RCC 7860 (cell line): ENCODE measurements at places on chromosomes 11 and 22.

DNA sequence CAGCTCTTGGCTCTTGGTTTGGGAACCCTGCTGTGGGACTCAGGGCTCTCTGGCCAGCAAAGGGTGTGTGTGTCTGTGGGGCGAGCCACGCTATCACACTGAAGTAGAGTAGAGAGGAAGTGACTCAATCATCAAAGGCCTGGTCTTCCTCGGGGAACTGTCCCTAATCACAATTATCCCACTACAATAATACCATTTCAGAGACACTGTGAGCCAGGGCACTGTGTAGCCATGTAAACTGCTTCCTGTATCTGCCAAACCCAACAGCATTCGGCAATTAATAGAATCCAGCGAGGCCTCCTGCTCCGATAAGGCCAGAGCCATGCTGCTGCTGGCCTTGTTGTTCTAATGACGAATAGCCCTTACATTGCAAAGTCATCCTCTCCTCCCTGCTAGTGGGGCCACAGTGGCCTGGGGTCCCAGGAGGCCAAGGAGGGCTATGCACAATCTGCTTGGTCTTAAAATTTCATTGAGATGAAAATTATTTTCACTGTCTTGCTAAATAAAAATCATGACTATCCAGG, 49.8 kb upstream of the LMO2 start:
- no peak for DNase-seq

DNA sequence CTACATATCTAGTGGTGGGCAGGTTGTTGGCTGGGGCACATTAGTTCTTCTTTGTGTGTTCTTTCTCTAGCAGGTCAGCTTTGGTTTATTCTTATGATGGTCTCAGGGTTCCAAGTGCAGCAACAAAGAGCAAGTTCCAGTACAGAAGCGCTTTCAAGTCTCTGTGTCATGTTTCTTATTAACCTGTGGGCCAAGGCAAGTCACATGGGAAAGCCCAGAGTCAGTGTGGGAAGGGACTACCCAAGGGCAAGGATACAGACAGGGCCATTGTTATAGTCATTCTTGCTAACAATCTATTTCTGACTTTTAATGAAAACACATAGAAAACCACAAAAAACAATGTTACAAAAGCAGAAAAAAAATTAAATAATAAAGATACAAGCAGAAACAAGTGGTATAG, 754.6 kb downstream of the TBC1D22A start:
- DNase-seq, result no peak

DNA sequence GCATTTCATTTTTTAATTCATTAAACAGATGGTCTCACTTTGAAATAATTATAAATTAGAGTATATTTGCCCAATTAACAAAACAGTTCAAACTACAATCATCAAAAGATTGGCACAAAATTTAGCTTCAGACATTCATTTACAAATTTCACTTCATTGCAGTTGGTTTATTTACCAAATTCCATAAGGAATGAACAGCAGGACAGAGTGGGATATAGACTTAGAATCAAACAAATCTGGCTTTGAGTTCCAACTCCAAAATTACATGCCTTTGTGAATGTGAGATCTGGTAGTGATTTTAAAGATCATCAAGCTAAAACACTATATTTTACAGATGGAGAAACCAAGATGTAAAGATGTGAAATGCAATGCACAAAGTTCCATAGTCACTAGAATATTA, 310.7 kb upstream of the CNTN5 start:
- no peak for DNase-seq

GRCh38 chr11:4684631-4685285, 12.9 kb downstream of the OR51E2 start:
- no peak for DNase-seq

DNA sequence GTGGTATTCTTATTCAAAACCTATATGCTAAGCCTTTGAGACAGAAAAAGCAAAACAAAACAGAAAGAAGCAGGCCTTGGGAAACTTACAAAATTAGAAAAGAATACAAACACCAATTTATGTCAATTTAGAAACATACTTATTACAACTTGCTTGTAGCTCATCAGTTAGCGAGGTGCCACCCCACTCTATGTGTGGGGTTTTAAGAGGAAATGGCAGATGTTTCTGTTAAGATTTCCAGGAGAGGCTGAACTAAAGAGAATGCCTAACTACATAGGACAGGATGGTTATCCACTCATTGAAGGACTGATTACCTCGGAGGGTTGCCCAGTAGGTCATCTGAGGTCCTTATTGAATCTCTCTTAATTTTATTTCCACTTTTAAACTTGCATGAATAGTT, 302.0 kb downstream of the ETS1 start:
- DNase-seq, result no peak

GRCh38 chr11:7515447-7515886, 1.7 kb downstream of the PPFIBP2 start:
- DNase-seq, result no peak

- no peak for DNase-seq
Observed at GRCh38 chr11:43948341-43949225, 6.1 kb downstream of the C11orf96 start.

DNA sequence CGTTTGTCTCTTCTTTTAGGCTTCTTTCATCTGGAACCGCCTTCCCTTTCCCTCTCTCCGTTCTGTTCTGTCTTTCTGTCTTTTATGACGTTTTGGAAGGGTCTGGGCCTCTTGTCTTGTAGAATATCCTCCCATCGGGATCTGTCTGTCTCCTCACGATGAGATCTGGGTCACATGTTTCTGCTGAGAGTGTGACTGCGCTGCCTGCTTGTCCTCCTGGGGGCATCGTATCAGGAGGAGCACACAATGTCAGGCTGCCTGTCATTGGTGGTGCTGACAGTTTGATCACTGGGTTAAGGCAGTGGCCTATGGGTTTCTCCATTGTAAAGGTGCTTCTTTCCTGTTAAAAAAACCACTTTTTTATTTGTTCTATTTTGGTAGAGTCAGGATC, 60.4 kb upstream of the PARVG start:
- DNase-seq, result no peak

GRCh38 chr11:26087120-26087935, 244.6 kb upstream of the ANO3 start:
- no peak for DNase-seq

DNA sequence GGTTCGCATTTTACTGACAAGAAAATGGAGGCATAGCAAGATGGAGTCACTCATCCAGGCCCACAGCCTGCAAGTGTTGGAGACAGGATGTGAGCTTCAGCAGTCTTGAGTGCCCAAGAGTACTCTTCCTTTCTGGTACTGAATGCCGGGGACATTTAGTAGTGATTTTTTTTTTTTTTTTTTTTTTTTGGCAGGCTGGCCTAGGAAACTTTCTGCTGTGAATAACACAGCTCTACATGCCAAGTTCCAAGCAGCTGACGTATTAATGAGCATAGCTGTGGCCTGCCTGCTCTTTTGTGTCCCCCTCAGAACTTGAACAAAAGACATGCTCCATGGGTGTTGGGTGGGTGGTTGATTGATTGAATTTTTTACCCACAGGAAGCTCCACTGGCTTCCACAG, 195.5 kb upstream of the CADM1 start:
- no peak for DNase-seq

DNA sequence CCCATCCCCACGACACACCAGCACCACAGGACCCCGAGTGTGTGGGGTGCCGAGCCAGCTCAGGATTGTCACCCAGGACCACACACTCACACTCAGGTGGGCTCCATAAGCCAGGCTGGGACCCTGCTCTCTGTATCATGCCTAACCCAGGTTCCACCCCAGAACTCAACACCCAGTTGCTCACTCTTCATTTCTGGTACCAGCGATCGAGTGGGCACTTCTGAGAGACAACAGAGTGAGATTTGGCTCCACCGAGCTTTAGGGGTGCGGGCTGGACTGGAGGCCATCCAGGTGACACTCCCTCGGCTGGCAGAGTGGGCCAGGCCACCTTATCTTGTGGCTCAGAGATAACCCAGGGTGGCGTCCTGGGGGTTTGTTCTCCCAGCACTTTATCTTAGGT, 1323.8 kb downstream of the BRD1 start:
- no peak for DNase-seq

DNA sequence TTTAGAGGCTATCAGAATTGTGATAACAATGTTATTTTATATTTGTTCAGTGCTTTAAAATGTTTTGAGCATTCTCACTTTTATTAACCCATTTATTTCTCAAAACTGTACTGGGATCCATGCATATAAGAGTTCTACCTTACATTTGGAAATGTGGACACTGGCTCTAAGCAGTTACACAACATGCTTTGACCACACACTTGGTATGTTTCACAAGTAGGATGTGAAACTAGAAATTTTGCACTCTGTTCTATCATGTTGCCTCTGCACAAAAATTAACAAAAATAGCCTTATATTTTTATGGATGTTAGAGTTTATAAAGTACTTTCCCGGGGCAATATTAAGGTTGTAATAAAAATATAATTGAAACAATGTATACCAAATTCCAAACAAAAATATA, 126.9 kb upstream of the CHORDC1 start:
- DNase-seq, result no peak

DNA sequence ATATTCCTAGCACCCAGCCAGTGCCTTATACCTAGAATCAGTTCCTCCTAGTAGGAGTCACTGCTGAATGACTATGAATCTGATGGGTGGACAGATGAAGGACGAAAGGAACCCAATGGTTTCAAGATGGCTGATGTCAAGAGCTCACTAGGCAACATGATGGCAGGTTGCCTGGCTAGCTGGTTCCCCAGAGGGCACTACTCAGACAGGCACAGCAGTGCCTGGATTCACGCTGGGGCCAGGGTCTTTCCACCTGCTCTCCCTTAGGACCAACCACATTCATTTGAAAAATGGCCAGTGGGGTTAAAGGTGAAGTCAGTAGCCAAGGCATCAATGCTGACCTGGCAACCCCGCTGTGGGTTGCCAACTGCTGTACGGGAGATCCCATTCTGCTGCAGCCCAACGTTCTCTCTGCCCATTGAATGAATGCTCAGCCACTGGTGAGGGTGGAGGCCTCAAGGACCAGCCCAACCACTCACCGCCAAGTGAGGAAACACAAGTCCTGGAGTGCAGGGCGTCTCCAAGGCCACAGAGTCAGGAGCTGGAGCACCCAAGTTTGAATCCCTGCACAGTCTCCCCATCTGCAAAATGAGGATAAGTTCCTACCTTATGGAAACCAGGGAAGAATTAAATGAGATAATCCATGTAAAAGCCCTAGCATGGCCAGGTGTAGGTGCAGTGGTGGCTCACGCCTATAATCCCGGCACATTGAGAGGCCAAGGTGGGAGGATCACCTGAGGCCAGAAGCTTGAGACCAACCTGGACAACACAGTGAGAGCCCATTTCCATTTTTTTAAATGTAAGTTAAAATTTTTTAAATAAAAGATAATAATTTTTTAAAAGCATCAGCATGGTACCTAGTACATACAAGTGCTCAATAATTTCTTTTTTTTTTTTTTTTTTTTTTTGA, 12.4 kb downstream of the MYH9 start:
- no peak for DNase-seq

DNA sequence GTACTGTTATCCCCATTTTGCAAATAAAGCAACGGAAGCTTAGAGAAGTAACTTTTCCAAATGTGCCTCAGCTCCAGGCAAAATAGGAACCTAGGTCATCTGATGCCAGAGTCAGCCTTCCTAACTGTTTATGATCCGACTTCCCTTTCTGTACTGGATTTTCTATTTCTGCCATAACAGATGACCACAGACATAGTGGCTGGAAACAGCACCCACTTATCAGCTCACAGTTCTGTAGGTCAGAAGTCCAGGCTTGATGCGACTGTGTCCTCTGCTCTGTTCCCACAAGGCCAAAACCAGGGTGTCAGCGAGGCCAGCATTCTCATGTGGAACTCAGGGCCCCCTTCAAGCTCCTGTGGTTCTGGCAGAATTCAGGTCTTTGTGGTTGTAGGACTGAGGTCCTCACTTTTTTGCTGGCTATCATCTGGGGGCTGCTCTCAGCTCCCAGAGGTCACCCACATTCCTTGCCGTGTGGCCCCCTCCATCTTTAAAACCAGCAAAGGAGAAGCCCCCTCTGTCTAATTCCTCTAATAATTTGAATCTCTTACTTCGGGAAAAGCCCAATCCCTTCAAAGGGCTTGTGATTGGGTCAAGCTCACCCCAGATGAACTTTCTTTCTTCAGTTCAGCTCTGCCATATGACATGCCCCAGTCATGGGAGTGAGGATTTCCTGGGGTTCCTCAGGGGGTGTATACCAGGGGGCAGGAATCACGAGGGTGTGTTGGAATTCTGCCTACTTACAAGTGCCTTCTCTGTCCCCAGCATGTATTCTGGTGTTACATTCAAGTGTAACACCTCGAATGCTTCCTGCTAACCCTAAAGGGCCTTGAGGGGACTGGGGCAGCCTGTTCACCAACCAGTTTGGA, 15.3 kb downstream of the KCNJ5 start:
- no peak for DNase-seq

DNA sequence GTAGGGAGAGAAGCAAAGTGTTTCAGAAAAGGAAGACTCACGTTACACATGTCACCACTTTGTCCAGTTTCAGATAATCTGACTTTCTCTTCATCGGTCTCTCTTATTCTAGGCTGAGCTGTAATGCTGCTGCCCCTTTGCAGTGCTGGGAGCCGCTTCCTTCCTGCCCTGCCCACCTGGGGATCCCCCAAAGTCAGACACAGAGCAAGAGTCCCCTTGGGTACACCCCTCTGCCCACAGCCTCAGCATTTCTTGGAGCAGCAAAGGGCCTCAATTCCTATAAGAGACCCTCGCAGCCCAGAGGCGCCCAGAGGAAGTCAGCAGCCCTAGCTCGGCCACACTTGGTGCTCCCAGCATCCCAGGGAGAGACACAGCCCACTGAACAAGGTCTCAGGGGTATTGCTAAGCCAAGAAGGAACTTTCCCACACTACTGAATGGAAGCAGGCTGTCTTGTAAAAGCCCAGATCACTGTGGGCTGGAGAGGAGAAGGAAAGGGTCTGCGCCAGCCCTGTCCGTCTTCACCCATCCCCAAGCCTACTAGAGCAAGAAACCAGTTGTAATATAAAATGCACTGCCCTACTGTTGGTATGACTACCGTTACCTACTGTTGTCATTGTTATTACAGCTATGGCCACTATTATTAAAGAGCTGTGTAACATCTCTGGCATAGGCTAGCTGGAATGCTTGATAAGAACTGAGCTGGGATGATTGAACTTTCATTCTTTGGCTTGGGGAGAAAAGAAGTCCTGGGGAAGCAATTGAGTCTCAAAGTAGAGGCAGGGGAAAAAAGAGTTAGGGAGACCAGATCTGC, 31.2 kb upstream of the SMIM35 start:
- DNase-seq, result no peak
